Pancreas (tissue), 10 donors: ENCODE measurements at places on chromosomes 3 and 15. TPM values are rescaled to one million over a fixed set of nuclear protein-coding genes. Genes with fewer than 3 reads are reported as not detected.

Gene RAB6B
- 3.1 TPM for polyA plus RNA-seq

Gene DYNC1LI1
- polyA plus RNA-seq, result 15.1 TPM

Gene CELSR3
- 13.9 TPM for polyA plus RNA-seq

- DNase-seq, result no peak
- H3K4me1 ChIP-seq, result peaks cover 9% of the 10 kb centered on the region
- H3K36me3 ChIP-seq, result no peaks in the 10 kb centered on the region
- no peak overlapping the region for H3K27ac ChIP-seq
These were observed 101.6 kb downstream of the RPL22L1 start for GRCh38 chr3:170768334-170768801.

DNA sequence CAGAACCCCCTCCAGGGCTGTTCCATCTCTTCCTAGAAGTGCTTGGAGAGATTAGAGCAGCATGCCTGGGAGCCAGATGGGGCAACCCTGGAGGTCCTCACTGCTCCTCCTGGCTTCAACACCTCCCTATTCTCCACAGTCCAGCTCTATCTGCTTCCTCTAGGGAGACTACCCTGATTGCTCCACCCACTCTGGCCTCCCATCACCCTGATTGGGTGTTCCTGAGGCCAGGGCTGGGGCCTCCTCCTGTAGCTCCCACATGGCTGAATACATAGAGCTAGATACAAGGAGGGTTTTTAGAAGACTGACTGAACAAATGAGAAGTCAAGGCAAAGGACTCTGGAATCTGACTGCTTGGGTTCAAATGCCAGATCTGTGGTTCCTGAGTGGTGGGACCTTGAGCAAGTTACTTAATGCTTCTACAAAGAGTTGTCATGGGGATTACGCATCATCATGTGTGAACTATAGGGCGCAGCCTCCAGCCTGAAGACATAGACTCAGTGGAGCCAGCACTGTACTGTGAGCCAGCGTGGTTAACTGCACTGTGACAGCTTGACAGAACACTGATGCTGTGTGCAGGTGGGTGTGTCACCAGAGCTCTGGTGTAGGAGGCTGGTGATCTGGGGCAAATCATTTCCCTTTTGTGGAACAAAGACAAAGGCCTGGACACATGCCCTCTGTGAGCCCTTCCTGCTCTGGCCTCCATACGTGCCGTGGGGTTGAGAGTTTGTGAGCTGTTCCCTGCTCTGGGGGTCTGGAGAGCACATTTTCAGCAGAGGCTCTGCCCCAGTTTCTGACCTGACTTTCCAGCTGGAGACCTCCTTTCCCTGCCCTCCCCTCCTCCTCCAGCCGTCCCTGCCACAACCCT lies 74.8 kb downstream of the SCN5A start:
- no peak overlapping the region for H3K4me3 ChIP-seq
- H3K4me1 ChIP-seq, result no peaks in the 10 kb centered on the region
- no peak overlapping the region for H3K27ac ChIP-seq

GRCh38 chr3:190455828-190456227 lies 6.1 kb upstream of the TMEM207 start:
- DNase-seq, result no peak
- no peaks in the 10 kb centered on the region for H3K36me3 ChIP-seq
- H3K27ac ChIP-seq, result no peak overlapping the region
- H3K4me3 ChIP-seq, result no peak overlapping the region
- H3K27me3 ChIP-seq, result no peaks in the 10 kb centered on the region

GRCh38 chr3:123258811-123259420 lies 57.2 kb downstream of the SEC22A start:
- H3K4me3 ChIP-seq, result no peak overlapping the region
- no peaks in the 10 kb centered on the region for H3K4me1 ChIP-seq
- H3K36me3 ChIP-seq, result no peaks in the 10 kb centered on the region

DNA sequence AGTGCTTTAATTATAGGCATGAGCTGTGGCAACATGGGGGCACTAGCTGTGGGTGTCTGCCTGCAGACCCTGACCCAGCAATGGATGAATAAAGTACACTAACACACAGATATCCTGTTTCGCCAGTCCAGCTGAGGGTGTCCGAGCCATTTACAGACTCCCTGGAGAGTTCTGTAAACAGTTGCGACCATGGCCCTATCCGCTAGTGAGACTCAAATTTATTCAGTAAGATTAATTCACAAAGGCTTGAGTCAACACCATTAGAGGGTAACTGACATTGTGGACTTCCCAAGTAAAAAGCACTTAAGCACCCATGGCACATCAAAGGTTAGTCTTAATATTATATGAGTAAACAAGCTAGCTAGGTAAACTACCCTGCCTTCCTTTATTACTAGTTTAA lies 161.6 kb downstream of the TBL1XR1 start:
- DNase-seq, result no peak
- H3K27ac ChIP-seq, result no peak overlapping the region
- H3K4me3 ChIP-seq, result no peak overlapping the region
- no peaks in the 10 kb centered on the region for H3K36me3 ChIP-seq

GRCh38 chr3:12870942-12871341 lies 29.6 kb upstream of the RPL32 start:
- H3K36me3 ChIP-seq, result no peaks in the 10 kb centered on the region
- H3K4me3 ChIP-seq, result no peak overlapping the region
- H3K27me3 ChIP-seq, result no peaks in the 10 kb centered on the region
- no peak for DNase-seq

GRCh38 chr3:116413319-116413718 lies 32.0 kb downstream of the LSAMP start:
- H3K27me3 ChIP-seq, result no peaks in the 10 kb centered on the region
- no peak overlapping the region for H3K4me3 ChIP-seq
- H3K4me1 ChIP-seq, result no peaks in the 10 kb centered on the region
- H3K36me3 ChIP-seq, result no peaks in the 10 kb centered on the region

DNA sequence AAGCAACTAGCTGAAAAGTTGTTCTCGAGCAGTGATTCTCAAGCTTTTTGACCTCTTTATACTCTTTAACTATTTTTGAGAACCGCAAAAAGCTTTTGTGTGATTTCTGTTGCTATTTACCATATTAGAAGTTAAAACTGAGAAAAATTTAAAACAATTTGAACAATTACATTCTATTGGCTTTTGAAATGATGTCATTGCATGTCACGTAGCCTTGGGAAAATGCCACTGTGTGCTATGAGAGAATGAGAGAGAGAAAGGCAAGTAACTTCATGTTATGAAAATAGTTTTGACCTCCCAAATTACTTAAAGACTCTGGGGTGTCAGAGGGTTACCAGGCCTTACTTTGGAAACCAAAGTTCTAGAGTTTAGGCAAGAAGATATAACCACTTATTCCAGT lies 8.0 kb downstream of the USP13 start:
- no peak overlapping the region for H3K4me3 ChIP-seq
- no peaks in the 10 kb centered on the region for H3K36me3 ChIP-seq
- no peaks in the 10 kb centered on the region for H3K4me1 ChIP-seq
- H3K27me3 ChIP-seq, result no peaks in the 10 kb centered on the region
- no peak for DNase-seq
- H3K27ac ChIP-seq, result no peak overlapping the region
